ENCODE measurements at places on chromosomes 11 and 22. TPM values are rescaled to one million over a fixed set of nuclear protein-coding genes. Genes with fewer than 3 reads are reported as not detected.

- DNase-seq, result no peak
Observed at GRCh38 chr22:21726650-21727049, 8.9 kb downstream of the YPEL1 start.

GRCh38 chr11:97738751-97739150, 1282.0 kb upstream of the CNTN5 start:
- no peak for DNase-seq

Gene MPZL2
- polyA plus RNA-seq, result not detected

- DNase-seq, result no peak
Observed at GRCh38 chr11:133366147-133366546, 166.2 kb downstream of the OPCML start.

Gene FAM227A
- 0.69 TPM for polyA plus RNA-seq

Gene FGF4
- not detected for polyA plus RNA-seq

- DNase-seq, result no peak
Observed at GRCh38 chr22:22746963-22747933, 102.8 kb downstream of the GGTLC2 start.

GRCh38 chr11:76119032-76119431, 87.3 kb downstream of the WNT11 start:
- DNase-seq, result no peak

Gene HTR3A
- polyA plus RNA-seq, result not detected

DNA sequence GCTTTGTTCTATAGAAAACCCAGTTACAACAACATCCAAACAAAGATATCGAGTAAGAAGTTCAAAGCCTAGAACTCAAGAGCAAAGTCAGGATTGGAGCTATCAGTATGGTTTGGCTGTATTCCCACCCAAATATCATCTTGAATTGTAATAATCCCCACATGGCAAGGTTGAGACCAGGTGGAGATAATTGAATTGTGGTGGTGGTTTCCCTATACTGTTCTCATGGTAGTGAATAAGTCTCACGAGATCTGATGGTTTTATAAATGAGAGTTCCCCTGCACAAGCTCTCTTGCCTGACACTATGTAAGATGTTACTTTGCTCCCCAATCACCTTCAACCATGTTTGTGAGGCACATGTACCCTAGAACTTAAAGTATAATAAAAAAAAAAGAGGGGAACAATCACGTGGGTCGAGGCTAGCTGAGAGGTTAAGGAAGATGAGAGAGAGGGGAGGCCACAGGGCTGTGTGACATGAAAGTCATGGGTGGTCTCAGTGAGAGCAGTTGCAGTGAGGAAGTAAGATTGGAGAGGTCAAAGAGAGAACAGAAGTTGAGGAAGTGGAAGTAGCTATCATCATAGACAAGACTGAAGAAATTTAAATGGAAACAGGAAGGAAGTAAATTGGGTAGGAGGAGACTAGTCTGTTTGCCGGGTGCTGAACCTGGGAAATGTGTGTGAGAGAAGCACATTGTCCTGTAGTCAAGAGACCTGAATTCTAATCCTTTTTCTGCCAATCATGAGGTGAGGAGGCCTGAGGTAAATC, 80.1 kb upstream of the CD44 start:
- DNase-seq, result no peak

Gene CARD18
- polyA plus RNA-seq, result not detected

Data from fibroblast of lung (primary cell).